Diencephalon (tissue), 1 donor: ENCODE measurements at places on chromosomes 2 and 18. TPM values are rescaled to one million over a fixed set of nuclear protein-coding genes. Genes with fewer than 3 reads are reported as not detected.

Gene SNRNP27
- 54.4 TPM for total RNA-seq

Gene ZSWIM2
- 0.23 TPM for total RNA-seq

Gene WNT10A
- total RNA-seq, result 0.46 TPM

Gene CMPK2
- total RNA-seq, result 16.6 TPM

Gene ASPRV1
- total RNA-seq, result 3.0 TPM

Gene AKAIN1
- total RNA-seq, result not detected
